ENCODE measurements at places on chromosomes 12 and 14.

GRCh38 chr12:114931025-114931424, 247.1 kb upstream of the TBX3 start:
- H3K4me3 ChIP-seq: no peak overlapping the region
- H3K27ac ChIP-seq: no peak overlapping the region
- no peak for DNase-seq
- H3K36me3 ChIP-seq: no peaks in the 10 kb centered on the region

- peak overlapping the region; percentile 3 for H3K4me3 ChIP-seq
- H3K36me3 ChIP-seq: peaks cover 8% of the 10 kb centered on the region
- H3K4me1 ChIP-seq: peaks cover 15% of the 10 kb centered on the region
- H3K27me3 ChIP-seq: no peaks in the 10 kb centered on the region
These were observed 2.4 kb upstream of the POP5 start for GRCh38 chr12:120583478-120584030.

DNA sequence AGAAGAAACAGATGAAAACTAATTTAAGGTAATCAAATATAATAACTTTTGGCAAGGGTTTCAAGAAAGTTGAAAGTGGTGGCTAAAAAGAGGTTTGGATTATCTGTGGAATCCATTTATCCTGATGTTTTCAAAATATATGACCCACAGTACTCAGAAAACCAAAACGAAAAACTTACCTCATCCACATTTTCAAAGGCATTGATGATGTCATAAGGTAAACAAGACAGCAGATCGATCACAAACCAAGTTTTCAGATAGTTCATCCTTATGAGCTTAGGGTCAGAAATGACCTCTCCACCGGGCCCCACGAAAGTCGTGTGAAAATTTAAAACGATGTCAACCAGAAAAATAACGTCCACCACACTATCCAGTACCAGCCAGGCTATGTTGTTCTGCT, 64.6 kb downstream of the KCNH5 start:
- no peak overlapping the region for H3K27ac ChIP-seq
- no peaks in the 10 kb centered on the region for H3K4me1 ChIP-seq
- no peak for DNase-seq
- no peak overlapping the region for H3K4me3 ChIP-seq
- H3K27me3 ChIP-seq: no peaks in the 10 kb centered on the region

GRCh38 chr12:19550626-19551025, 111.3 kb downstream of the AEBP2 start:
- H3K27me3 ChIP-seq: no peaks in the 10 kb centered on the region
- H3K4me1 ChIP-seq: peaks cover 4% of the 10 kb centered on the region
- no peak overlapping the region for H3K27ac ChIP-seq
- DNase-seq: no peak
- no peaks in the 10 kb centered on the region for H3K36me3 ChIP-seq
- H3K4me3 ChIP-seq: no peak overlapping the region

- no peak overlapping the region for H3K4me3 ChIP-seq
- H3K4me1 ChIP-seq: peaks cover 14% of the 10 kb centered on the region
- H3K27me3 ChIP-seq: no peaks in the 10 kb centered on the region
- H3K27ac ChIP-seq: no peak overlapping the region
- DNase-seq: no peak
- H3K36me3 ChIP-seq: no peaks in the 10 kb centered on the region
These were observed 5.7 kb downstream of the CRADD start for GRCh38 chr12:93682846-93683261.

All from effector memory CD4-positive, alpha-beta T cell (primary cell).